Nephron progenitor cell (in vitro differentiated cells): ENCODE measurements at places on chromosomes 4 and X.

DNA sequence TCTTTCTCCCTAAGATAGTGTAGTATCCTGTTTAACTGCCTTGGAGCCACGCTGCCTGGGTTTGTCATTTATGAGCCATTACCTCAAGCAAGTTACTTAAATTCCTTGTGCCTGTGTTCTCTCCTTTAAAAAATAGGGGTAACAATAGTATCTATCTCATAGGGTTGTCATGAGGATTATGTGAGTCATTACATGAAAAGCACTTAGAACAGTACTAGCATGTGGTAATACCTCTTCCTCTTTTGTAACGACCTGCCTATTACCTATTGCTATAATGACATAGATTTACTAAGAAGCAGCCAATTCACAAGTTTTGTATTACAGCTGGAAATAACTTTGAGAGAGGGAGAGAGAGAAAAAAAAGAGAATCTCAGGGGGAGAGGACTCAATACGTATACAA lies 834.7 kb downstream of the RAPGEF2 start:
- no peak for DNase-seq

DNA sequence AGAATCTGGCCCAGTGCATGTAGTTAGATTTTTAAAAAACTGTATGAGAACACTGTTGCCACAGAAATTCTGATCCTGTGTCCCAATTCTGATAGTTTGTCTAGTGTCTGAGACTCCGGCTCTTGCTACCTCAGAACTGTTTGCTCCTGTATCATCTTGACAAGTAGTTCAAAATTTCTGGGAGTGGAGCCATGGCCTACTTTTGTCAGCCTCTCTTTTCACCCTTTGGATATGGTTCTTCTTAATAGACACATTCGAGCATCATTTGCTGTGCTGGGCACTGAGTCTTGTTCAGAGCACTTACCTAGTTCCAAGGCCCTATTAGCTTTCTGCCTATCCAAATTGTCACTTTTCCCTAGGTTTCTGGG lies 46.9 kb downstream of the ATP10D start:
- DNase-seq = no peak

DNA sequence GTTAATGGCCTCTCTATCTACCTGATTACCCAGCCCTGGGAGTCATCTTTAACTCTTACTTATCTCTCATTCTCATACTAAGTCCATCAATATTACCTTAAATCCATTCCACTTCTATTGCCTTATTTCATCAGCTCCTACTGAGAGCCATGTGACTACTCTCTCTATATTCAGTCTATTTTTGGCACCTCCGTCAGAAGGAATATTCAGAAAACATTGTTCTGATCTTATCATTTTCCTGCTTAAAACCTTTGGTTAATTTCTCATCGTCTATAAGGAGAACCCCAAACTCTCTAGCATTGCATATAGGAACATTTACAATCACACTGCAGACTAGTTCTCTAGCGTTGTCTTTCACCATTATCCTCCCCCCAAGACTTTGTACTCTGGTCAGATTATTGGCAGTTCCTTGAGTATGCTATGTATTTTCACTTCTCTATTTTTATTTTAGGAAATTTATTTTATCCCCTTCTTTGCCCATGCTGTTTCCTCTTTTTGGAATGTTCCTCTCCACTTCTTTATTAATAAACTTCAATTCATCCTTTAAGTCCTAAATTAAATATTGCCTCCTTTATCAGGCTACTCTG lies 13.7 kb upstream of the AMMECR1 start:
- no peak for DNase-seq

GRCh38 chr4:150402871-150403272 lies 179.1 kb upstream of the MAB21L2 start:
- DNase-seq = no peak

- no peak for DNase-seq
Observed at GRCh38 chr4:111946800-111947199, 198.5 kb upstream of the FAM241A start.
